ENCODE measurements at places on chromosomes 7 and 10. TPM values are rescaled to one million over a fixed set of nuclear protein-coding genes. Genes with fewer than 3 reads are reported as not detected.

UPK3B gene
- polyA plus RNA-seq = not detected

CNPY4 gene
- polyA plus RNA-seq = 6.3 TPM

ZDHHC6 gene
- polyA plus RNA-seq = 63.3 TPM

UFSP1 gene
- 4.6 TPM for polyA plus RNA-seq

GFRA1 gene
- 0.19 TPM for polyA plus RNA-seq

AKR1C2 gene
- polyA plus RNA-seq = not detected

SPOCK2 gene
- 0.74 TPM for polyA plus RNA-seq

PHYHIPL gene
- 0.38 TPM for polyA plus RNA-seq

ZNF425 gene
- polyA plus RNA-seq = 1.8 TPM

NUPR2 gene
- polyA plus RNA-seq = not detected

MOGAT3 gene
- not detected for polyA plus RNA-seq

DNA sequence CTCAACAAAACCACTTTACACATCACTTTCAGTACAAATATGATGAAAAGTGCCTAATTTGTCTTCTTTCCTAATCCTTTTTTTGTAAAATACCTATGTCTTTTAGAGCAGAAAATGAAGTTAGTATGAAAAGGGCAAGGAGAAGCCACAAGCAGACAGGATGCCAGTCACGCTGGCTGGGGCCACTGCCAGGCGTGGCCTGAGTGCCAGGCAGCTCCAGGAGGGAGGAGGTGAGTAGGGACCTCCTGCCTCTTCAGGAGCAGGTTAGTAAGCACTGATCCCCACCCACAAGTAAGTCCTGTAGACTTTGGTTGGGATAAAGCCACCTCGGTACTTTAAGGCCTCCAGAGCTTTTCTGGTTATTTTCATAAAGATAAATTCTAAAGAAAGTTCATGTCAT, 432.0 kb downstream of the GRID1 start:
- DNase-seq = no peak

GRCh38 chr7:96870934-96871333, 134.4 kb upstream of the DLX6 start:
- DNase-seq = no peak

- no peak for DNase-seq
These were observed 171.7 kb upstream of the PFKP start for GRCh38 chr10:2895594-2896196.

- DNase-seq = no peak
These were observed 336.2 kb downstream of the WDR11 start for GRCh38 chr10:121187391-121187790.

DNA sequence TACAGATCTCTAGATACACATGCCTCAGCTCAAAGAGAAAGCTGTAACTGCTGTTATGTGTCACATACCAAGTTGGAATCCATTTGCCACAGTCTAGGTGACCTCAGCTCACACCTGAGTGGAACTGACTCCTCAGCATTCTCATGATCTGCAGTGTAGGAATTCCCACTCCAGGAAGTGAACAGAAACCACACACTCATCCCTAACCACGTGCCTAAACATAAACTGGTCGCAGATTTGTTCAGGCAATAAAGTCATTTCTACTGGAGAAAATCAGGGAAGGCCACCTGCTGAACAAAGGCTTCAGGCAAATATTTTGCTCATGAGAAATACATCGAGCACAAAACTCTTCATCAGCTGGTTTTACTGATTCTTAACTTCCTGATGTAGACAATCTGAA, 23.0 kb upstream of the ZMYND11 start:
- DNase-seq = no peak

DNA sequence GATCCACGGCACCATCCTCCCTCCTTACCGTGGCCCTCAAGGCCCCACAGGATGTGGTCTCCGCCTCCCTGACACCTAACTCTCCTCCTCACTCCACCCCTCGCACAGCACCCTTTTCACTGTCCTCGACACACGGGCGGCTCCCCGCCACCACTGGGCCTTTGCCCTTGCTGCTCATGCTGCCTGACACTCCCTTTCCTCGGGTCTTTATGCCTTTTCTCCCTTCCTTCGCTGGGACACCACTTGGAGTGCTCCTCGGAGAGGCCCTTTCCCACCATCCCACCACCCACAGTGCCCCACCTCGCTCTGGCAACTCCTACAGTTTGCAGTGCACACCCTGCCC, 7.9 kb upstream of the INMT start:
- no peak for DNase-seq

DNA sequence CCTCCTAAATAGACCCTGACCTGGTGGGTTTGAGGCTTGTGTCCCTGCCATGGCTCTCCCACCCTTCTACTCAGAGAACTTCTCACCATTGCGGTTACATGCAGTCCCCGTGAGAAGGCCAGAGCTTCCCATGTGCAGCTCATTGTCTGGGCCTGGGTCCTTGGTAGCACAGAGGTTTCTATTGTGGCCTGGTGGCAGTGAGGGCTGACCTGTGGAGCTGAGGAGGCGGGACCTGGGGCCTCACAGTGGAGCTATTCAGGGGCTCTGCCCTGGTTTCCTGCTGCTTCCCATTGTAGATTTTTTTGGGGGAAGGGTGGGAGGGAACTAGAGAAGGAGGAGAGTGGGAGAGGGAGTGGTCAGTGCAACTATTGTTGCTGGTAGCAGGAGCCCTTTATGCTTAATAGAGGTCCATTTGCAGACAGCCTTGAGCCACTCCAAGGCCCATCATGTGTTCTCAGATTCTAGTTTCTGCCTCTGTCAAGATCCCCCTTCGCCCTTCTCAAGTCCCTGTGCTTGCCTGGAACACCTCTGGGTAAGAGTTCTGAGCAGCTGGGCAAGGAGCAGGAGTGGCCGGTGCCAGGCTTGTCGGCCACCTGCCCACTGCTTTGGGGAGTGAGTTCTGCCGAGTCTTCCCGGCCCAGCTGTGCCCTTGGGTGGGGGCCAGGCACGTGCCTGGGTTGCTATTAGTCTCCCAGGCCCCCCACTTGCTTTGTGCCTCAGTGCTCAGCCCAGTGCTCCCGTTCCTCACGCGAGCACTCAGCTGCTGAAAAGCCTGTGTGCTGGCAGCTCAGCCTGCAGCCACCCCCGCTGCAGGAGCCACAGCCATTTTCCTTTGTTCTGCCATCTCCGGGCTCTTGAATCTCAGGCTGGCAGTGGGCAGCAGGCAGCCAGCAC, 10.7 kb downstream of the TSPAN14 start:
- DNase-seq = no peak

DNA sequence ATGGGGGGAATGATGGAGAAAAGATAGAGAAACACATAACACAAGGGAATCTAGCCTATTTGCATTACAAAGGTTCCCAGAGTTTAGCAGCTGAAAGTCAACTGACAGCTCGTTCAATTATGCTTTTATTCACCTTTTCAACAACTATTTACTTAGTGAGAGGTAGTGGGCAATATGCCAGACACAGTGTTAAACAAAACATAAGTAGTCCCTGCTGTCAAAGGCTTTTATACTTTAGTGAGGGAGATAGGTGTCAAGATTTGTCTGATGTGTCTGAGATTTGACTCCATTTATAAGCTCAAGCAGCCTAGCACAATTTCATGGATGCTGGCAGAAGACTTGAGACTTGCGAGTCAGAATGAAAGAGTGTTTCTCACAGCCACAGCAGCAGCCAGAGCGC, 549.0 kb upstream of the VSTM2A start:
- DNase-seq = no peak

- DNase-seq = no peak
These were observed 218.1 kb downstream of the CELF2 start for GRCh38 chr10:11235771-11236170.

DNA sequence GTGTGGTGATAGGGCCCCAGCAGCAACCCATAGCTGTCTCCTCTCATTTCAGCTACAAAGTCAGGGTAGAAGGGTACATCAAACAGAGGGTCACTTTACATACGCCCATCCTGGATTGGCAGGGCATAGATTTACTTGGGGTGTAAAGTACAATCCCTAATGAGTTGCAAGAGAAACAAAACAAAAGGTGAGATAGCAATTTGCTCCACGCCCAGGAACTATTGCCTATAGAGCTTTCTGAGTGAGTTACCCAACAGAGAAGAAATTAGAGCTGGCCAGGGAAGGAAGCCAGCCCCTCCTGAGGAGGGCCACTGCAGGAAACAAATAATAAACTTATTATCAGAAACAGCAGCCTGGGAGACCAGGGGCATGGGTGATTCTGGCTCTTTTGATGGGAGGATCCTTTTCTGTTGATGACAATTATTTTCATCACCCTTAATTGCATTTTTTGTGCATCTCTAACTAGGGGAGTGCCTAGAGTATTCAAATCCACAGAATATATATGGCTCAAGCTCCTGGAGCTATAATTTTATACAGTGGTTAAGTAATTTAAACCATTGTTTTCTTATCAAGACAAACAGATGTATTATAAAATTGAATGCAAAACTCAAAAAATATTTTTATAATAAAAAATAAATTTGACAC, 47.4 kb downstream of the SLC26A5 start:
- no peak for DNase-seq

DNA sequence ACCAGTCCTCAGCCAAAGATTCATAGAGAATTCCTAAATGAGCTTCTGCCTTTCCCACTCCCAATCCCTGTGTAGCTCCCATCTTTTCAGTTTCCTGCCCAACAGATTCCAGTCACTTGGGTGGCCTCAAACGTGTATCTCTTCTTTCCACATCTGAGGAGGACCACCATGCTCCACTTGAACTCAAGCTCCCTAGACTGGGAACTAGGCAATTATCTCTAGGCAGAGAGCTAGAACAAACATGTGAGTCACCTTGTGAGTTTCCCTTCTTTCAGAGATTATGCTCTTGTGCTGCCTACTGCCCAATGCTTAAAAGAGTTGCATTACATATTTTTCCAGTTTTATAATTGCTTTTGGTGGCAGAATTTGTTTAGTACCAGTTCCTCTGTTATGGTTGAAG, 178.0 kb downstream of the MDFIC start:
- DNase-seq = no peak

DNA sequence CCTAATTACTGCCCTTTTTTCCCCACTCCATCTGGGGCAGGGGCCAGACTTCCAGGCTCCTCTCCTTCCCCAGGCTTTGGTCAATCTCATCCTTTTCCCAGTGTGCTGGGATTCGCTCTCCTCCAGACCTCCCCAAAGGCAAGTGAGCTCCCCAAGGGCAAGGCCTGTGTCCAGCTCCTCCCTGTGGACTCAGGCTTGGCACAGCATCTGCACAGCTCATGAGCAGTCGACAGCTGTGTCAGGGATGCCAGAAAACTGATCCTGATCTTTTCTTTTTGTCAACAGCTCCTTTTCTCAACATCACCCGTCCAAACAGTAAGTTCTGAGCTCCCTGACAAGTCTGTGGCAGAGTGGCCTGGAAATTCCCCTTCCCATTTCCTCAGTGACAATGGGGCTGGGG, 67.1 kb downstream of the C10orf120 start:
- DNase-seq = no peak

DNA sequence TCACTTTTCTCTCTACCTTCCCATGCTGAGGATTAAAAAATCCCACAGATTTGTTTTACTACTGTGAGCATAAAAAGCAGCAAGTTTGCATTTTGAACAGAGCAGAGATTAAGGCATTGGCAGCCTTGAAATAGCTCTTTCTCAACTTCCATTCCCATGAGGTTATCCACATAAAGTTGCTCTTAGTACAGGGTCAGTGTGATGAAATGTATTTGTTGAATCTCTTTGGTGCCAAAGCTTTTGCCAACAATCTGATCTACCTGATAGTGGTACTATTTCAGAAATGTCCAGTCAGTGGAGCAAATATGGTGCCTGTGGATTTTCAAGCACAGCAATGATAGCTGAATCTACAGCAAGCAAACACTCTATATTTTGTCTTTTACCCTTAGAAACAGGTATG, 254.8 kb downstream of the INHBA start:
- DNase-seq = no peak

DNA sequence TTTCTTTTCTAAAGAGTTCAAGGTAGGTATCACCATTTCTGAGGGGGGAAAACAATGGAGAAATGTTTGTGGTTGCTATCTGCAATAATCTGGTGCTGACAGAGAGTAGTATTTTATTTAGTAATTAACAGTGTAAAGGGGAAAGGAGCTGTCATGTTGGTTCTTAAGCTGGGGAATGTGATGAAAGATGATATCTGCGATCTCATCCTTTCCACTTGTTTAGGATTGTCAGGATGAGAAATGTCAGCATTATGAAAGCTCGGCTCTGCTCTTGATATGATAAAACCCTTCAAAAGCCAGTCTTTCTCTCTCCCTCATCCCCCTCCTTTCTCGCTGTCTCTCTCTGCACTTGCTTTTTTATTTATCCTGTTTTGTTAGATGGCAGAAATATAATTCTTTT, 106.1 kb downstream of the POU6F2 start:
- DNase-seq = no peak

GRCh38 chr7:158049271-158049670, 538.4 kb downstream of the PTPRN2 start:
- no peak for DNase-seq

DNA sequence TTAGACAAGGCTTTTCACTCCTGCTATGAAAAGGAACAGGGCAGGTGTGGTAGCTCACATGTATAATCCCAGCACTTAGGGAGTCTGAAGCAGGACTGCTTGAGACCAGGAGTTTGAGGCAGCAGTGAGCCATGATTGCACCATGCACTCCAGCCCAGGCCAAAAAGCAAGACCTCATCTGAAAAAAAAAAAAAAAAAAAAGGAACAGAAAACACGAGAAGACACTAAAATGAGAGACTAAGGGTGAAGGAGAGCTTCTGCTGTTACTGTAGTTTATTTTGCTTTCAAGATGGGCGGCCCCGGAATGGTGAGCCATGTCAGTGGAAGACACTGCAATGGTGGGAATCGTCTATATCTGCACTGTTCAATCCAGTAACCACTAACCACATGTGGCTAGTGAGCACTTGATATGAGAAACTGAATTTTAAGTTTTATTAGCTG, 9.9 kb downstream of the PIP4K2A start:
- no peak for DNase-seq

DNA sequence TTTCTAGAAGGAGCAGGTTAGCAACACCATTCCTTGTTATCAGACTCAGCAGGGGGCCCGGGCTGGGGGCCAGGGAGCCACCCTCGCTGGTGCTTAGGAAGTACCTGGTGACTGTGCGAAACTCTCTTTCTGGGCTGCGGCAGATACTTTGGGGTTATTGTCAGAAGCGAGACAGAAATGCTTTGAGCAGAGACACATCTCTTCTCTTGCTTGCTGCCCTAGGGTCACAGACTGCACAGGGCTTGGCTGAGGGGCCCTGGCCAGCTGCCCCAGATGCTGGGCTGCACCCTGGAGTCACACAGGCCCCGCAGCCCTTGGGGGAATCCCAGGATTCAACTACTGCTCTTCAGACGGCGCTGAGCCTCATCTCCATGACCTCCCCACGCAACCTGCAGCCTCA, 91.9 kb downstream of the WDFY4 start:
- no peak for DNase-seq

- no peak for DNase-seq
These were observed 49.4 kb downstream of the SPAM1 start for GRCh38 chr7:123974326-123974908.

DNA sequence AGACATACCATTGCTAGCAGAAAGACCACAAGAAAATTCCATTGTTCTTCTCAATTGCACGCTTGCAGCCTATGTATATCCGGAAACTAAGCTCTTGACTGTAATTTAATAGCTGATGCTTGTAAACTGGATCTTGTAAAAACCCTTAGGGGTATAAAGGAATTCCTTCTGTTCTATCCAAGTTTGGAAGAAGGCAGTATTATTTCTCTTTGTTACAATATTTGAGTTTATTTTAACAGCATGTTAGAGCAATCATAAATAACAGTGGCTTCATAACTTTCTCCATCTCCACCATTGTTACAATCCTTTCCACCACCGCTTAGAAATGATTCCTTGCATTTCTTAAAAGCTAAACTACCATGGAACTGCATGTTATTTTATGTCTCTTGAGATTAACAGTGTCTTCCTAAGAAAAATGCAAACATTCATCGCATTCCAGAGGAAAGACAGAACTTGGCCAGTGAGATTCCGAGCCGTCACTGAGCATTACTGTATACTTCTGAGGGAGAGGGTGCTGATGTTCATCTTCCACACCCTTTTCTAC, 92.5 kb downstream of the TRIL start:
- no peak for DNase-seq
